ENCODE measurements at places on chromosomes 11 and 22. TPM values are rescaled to one million over a fixed set of nuclear protein-coding genes. Genes with fewer than 3 reads are reported as not detected.
A peak's percentile ranks its signal among the peaks of the same experiment; 100 is the strongest.

Gene DRD4
- 0.76 TPM for total RNA-seq

- peaks cover 25% of the 10 kb centered on the region for H3K4me1 ChIP-seq
- H3K27me3 ChIP-seq, result no peaks in the 10 kb centered on the region
- H3K27ac ChIP-seq, result peak overlapping the region; percentile 66
- peaks cover 19% of the 10 kb centered on the region for H3K36me3 ChIP-seq
- no peak for DNase-seq
- no peak overlapping the region for H3K4me3 ChIP-seq
Observed at GRCh38 chr11:65446446-65447277, 24.1 kb downstream of the NEAT1 start.

Gene SULT4A1
- not detected for total RNA-seq

GRCh38 chr22:34903416-34903815 is 162.5 kb upstream of the ISX start:
- H3K27me3 ChIP-seq, result no peaks in the 10 kb centered on the region
- H3K27ac ChIP-seq, result no peak overlapping the region
- H3K4me3 ChIP-seq, result no peak overlapping the region
- no peak for DNase-seq

Gene CD248
- total RNA-seq, result 80.8 TPM

DNA sequence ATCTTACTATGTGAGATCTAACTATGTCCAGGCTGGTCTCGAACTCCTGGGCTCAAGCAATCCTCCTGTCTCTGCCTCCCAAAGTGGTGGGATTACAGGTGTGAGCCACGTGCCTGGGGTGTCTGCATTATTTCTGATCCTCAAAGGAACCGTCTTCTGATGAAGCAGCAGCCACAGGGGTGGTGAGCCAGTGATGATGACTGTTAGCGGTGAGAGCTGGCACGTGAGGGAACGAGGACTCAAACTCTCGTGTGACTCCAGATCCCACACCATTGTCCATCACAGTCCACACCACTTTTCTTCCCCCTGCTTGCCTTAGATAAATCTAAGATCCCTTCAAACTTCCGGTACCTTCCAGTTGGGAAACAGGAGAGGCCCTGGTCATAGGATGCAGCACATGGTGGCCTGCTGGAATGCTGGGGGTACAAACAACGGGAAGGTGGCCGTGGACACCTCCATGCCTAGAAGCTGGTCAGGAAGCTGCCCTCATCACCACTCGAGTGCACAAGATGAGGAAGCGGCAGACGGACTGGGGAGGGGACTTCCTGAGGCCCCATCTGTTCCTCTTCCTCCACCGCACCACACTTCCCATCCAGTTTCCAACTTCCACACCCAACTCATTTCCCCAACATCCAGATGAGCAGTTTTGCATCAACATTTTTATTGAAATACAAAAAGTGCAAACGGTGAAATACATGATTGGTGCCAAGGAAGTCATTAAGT is 23.8 kb downstream of the ARHGAP1 start:
- H3K36me3 ChIP-seq, result peaks cover 53% of the 10 kb centered on the region
- H3K27me3 ChIP-seq, result no peaks in the 10 kb centered on the region
- DNase-seq, result no peak
- peaks cover 51% of the 10 kb centered on the region for H3K4me1 ChIP-seq

GRCh38 chr11:63017306-63017974 is 1.8 kb upstream of the SLC22A8 start:
- DNase-seq, result no peak
- H3K27ac ChIP-seq, result no peak overlapping the region
- H3K27me3 ChIP-seq, result peaks cover 6% of the 10 kb centered on the region
- H3K4me1 ChIP-seq, result no peaks in the 10 kb centered on the region
- H3K4me3 ChIP-seq, result no peak overlapping the region

Gene TESMIN
- 9.5 TPM for total RNA-seq

Gene CABP7
- not detected for total RNA-seq

Gene KRTAP5-7
- total RNA-seq, result not detected

Gene CSNK1E
- 82.9 TPM for total RNA-seq

DNA sequence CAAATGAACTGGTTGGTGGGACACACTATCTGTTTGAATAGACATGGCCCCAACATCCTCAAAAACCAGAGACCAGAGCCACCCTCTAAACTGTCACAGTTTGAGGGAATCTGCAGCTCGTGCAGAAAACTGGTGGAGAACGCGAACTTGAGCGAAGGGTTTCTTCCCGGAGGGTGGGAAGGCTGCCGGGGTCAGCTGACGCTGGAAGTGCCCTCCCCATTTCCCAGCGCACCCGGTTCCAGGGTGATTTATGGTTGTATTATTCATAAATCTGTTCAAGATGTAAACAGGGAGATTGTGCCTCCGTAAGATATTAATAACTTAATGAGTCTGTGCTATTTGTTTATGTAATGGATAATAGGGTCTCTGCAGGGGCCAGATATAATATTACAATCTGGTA is 1396.7 kb downstream of the BRD1 start:
- H3K4me3 ChIP-seq, result no peak overlapping the region
- H3K4me1 ChIP-seq, result no peaks in the 10 kb centered on the region
- no peaks in the 10 kb centered on the region for H3K27me3 ChIP-seq
- DNase-seq, result no peak
- no peak overlapping the region for H3K27ac ChIP-seq
- H3K36me3 ChIP-seq, result no peaks in the 10 kb centered on the region

- no peak overlapping the region for H3K4me3 ChIP-seq
- no peak overlapping the region for H3K27ac ChIP-seq
- no peaks in the 10 kb centered on the region for H3K27me3 ChIP-seq
- no peak for DNase-seq
Observed at GRCh38 chr22:42933485-42934091, 76.5 kb upstream of the ARFGAP3 start.

DNA sequence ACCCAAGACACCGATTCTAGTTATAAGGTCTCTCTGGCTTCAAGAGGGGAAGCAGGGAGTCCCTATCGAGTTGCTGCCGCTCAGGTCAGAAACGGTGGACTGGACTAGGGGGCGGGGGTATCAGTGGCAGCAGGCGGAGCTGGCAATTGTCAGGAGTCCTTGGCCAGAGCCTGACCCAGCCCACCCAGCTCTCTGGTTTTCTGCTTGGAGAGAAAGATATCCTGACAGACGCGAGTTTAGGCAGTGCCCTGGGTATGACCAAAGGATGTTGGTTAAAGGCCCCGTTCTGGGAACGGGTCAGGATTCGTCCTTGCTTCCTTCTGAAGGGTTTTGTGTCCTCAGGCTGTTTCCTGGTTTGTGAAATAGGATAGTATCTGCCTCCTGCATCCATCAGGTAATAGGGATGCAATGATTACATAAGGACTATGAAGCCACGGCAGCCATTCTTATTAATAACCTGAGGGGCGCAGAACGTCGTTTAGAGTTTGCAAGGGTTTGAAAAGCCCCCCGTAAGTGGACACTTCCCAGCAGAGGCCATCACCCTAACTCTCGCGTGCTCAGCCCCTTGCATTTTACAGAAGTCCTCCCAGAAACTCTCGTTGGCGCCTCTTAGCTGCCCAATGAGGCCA is 700 bp upstream of the DEPDC5 start:
- no peaks in the 10 kb centered on the region for H3K27me3 ChIP-seq
- DNase-seq, result peak; percentile 21
- H3K36me3 ChIP-seq, result peaks cover 13% of the 10 kb centered on the region
- H3K4me1 ChIP-seq, result peaks cover 48% of the 10 kb centered on the region
- peak overlapping the region; percentile 99 for H3K27ac ChIP-seq

DNA sequence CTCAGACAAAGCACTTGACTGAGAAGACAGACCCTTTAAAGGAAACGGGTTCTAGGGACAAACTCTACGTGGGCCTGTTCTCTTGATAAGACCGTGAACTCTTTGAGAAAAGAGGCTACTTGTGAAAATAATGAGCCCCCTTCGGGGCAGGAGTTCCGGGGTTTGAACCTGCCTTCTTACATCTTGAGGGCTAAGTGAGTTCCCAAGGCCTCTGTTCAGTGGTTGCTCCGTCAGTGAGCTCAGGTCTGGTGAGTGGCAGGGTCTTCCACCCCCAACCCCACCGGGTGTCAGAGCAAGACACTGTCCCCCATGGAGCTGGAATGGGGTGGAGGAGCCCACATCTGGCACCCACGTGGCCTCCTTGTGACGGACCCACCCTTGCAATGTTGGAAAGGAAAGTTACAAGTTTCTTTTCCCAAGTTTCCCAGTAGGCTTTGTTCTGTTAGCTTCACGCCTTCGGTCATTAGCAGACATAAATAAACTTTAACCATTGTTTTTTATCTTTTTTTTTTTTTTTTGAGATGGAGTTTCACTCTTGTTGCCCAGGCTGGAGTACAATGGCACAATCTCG is 6.3 kb upstream of the SAMM50 start:
- no peak overlapping the region for H3K27ac ChIP-seq
- DNase-seq, result no peak
- H3K36me3 ChIP-seq, result no peaks in the 10 kb centered on the region
- H3K4me1 ChIP-seq, result peaks cover 1% of the 10 kb centered on the region
- H3K27me3 ChIP-seq, result no peaks in the 10 kb centered on the region
- no peak overlapping the region for H3K4me3 ChIP-seq

- no peaks in the 10 kb centered on the region for H3K4me1 ChIP-seq
- no peak for DNase-seq
- no peak overlapping the region for H3K4me3 ChIP-seq
- H3K36me3 ChIP-seq, result no peaks in the 10 kb centered on the region
Observed at GRCh38 chr11:36037031-36037430, 93.2 kb downstream of the LDLRAD3 start.

Gene TUB
- not detected for total RNA-seq

Gene ARHGEF17
- not detected for total RNA-seq

GRCh38 chr11:67418476-67419281 is 3.2 kb downstream of the CARNS1 start:
- H3K27me3 ChIP-seq, result no peaks in the 10 kb centered on the region
- H3K27ac ChIP-seq, result peak overlapping the region; percentile 87
- peak; percentile 53 for DNase-seq
- peaks cover 66% of the 10 kb centered on the region for H3K4me1 ChIP-seq
- H3K4me3 ChIP-seq, result peak overlapping the region; percentile 79

- H3K4me3 ChIP-seq, result peak overlapping the region; percentile 0
- peaks cover 34% of the 10 kb centered on the region for H3K4me1 ChIP-seq
- peak overlapping the region; percentile 23 for H3K27ac ChIP-seq
- H3K36me3 ChIP-seq, result peaks cover 54% of the 10 kb centered on the region
Observed at GRCh38 chr22:24325105-24325757, 54.6 kb downstream of the SPECC1L start.

Gene SHANK3
- not detected for total RNA-seq

- H3K27ac ChIP-seq, result no peak overlapping the region
- peaks cover 2% of the 10 kb centered on the region for H3K27me3 ChIP-seq
- no peak overlapping the region for H3K4me3 ChIP-seq
- peaks cover 59% of the 10 kb centered on the region for H3K4me1 ChIP-seq
Observed at GRCh38 chr11:34204396-34205279, 99.2 kb downstream of the NAT10 start.

DNA sequence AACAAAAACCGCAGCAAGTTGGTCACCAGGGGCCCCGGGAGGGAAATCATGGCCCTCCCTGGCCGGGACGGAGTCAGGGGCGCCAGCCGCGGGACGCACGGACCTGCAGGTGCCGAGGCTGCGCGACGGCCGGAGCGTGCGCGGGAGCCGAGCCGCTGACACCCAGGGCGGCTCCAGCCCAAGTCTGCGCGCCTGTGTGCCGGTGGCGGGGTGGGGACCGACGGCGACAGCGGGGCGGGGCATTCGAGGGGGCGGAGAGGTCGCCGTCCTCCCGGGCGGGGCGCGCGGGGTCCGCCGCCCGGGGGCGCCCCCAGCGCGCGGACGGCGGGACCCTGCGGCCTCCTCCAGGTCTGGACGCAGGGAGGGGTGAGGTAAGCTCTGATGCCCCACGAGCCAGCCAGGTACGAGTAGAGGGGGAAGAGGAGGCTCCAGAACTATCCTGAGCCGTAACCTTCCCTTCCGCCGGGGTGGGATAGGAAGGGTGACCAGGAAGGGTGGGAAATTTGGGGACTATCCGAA is at the start of gene ESAM:
TSS of gene ESAM (minus strand) at position 186 of the 519 bp plus-strand sequence. CDS start at position 50, 136 bp downstream.
- peak; percentile 76 for DNase-seq
- no peaks in the 10 kb centered on the region for H3K36me3 ChIP-seq
- peak within 1 kb of the TSS; percentile 53 for H3K27ac ChIP-seq

- DNase-seq, result no peak
- no peaks in the 10 kb centered on the region for H3K4me1 ChIP-seq
Observed at GRCh38 chr11:85875505-85875904, 20.3 kb downstream of the CCDC83 start.

Gene IMMP1L
- 18.1 TPM for total RNA-seq

DNA sequence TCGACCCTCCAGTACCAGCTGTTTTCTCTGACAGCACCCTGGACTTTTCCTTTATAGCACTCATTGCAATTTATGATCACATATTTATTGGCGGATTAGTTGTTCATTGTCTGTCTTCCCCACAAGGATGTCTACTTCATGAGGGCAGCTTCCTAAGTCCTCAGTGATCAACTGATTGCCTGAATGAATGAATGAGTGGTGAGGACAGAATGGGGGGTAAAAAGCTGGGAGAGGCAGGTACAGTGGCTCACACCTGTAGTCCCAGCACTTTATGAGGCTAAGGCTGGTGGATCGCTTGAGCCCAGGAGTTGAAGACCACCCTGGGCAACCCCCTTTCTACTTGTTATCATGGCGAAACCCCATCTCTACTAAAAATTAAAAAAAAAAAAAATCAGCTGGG is 11.1 kb upstream of the SOX10 start:
- peaks cover 16% of the 10 kb centered on the region for H3K4me1 ChIP-seq
- H3K27ac ChIP-seq, result no peak overlapping the region
- H3K4me3 ChIP-seq, result no peak overlapping the region
- H3K36me3 ChIP-seq, result no peaks in the 10 kb centered on the region
- H3K27me3 ChIP-seq, result no peaks in the 10 kb centered on the region

GRCh38 chr22:43050995-43051394 is 36.0 kb upstream of the PACSIN2 start:
- H3K4me1 ChIP-seq, result no peaks in the 10 kb centered on the region
- no peak overlapping the region for H3K4me3 ChIP-seq
- H3K36me3 ChIP-seq, result peaks cover 3% of the 10 kb centered on the region
- no peak overlapping the region for H3K27ac ChIP-seq

- no peaks in the 10 kb centered on the region for H3K27me3 ChIP-seq
- DNase-seq, result peak; percentile 33
- H3K36me3 ChIP-seq, result peaks cover 32% of the 10 kb centered on the region
- peaks cover 59% of the 10 kb centered on the region for H3K4me1 ChIP-seq
- H3K4me3 ChIP-seq, result peak overlapping the region; percentile 59
Observed at GRCh38 chr11:95699631-95700470, 89.7 kb downstream of the FAM76B start.

DNA sequence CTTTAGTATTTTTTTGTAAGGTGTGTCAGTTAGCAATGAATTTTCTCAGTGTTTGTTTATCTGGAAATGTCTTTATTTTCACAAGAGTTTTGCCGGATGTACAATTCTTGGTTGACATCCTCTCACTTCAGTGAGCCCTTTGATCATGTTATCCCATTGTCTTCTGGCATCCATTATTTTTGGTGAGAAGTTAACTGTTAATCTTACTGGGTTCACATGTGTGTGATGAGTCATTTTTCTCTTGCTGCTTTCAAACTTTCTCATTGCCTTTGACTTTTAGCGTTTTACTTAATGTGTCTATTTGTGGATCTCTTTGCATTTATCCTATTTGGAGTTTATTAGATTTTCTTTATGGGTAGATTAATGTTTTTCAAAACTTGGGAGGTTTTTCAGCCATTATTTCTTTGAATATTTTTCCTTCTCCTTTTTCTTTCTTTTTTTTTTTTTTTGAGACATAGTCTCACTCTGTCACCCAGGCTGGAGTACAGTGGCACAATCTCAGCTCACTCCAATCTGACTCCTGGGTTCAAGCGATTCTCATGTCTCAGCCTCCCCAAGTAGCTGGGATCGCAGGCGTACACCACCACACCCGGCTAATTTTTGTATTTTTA is 100.5 kb upstream of the RRM1 start:
- H3K4me1 ChIP-seq, result peaks cover 50% of the 10 kb centered on the region
- H3K36me3 ChIP-seq, result peaks cover 67% of the 10 kb centered on the region
- H3K4me3 ChIP-seq, result no peak overlapping the region
- H3K27me3 ChIP-seq, result no peaks in the 10 kb centered on the region

Gene OR52J3
- total RNA-seq, result not detected

- peak overlapping the region; percentile 86 for H3K4me3 ChIP-seq
- H3K27me3 ChIP-seq, result no peaks in the 10 kb centered on the region
- peaks cover 25% of the 10 kb centered on the region for H3K36me3 ChIP-seq
- no peak for DNase-seq
Observed at GRCh38 chr11:65917077-65917433, 1.8 kb downstream of the C11orf68 start.
